Mammary microvascular endothelial cell (primary cell): ENCODE measurements at places on chromosomes 7 and 10. TPM values are rescaled to one million over a fixed set of nuclear protein-coding genes. Genes with fewer than 3 reads are reported as not detected.

CCDC3 gene
- 1.6 and 2.4 TPM in 2 replicates for total RNA-seq

CACNB2 gene
- total RNA-seq = not detected in 2 replicates

ACHE gene
- 0.54 and 0.67 TPM in 2 replicates for total RNA-seq

DNAJC12 gene
- 0.39 and 0.53 TPM in 2 replicates for total RNA-seq

CTNNA3 gene
- under 0.01 TPM in 1 of 2 replicates, not detected in the other for total RNA-seq

RBP3 gene
- total RNA-seq = not detected in 2 replicates

RBM28 gene
- 20.9 and 27.8 TPM in 2 replicates for total RNA-seq

MCM10 gene
- 12.2 and 13.5 TPM in 2 replicates for total RNA-seq

ARHGEF35 gene
- total RNA-seq = 0.69 and 0.73 TPM in 2 replicates

PRKCQ gene
- total RNA-seq = 0.05 and 0.07 TPM in 2 replicates

TMEM229A gene
- total RNA-seq = not detected in 2 replicates

WEE2 gene
- not detected in 2 replicates for total RNA-seq

PNLIP gene
- not detected in 2 replicates for total RNA-seq

TFEC gene
- total RNA-seq = 8.3 and 10.9 TPM in 2 replicates

GJD4 gene
- not detected in 2 replicates for total RNA-seq

CHST3 gene
- 11.1 and 12.9 TPM in 2 replicates for total RNA-seq

LIPJ gene
- total RNA-seq = not detected in 2 replicates

HOGA1 gene
- 0.07 and 0.10 TPM in 2 replicates for total RNA-seq

FGL2 gene
- total RNA-seq = 0.25 TPM in 1 of 2 replicates, not detected in the other

APBB1IP gene
- not detected in 2 replicates for total RNA-seq

ABCA13 gene
- total RNA-seq = under 0.01 and 0.05 TPM in 2 replicates

SLC16A12 gene
- total RNA-seq = not detected in 2 replicates

LRIT1 gene
- not detected in 2 replicates for total RNA-seq

PDLIM1 gene
- 106 and 114 TPM in 2 replicates for total RNA-seq

ITGB8 gene
- 0.34 and 0.67 TPM in 2 replicates for total RNA-seq

LIPM gene
- total RNA-seq = not detected in 2 replicates

FBXL13 gene
- total RNA-seq = 0.87 and 1.7 TPM in 2 replicates

GCK gene
- 0.39 TPM in 1 of 2 replicates, not detected in the other for total RNA-seq

MMD2 gene
- not detected in 2 replicates for total RNA-seq

OR2AE1 gene
- not detected in 2 replicates for total RNA-seq

CTTNBP2 gene
- total RNA-seq = 0.27 TPM in 1 of 2 replicates, not detected in the other

ZNF117 gene
- 5.0 and 5.9 TPM in 2 replicates for total RNA-seq

ACSM6 gene
- total RNA-seq = not detected in 2 replicates

CPA5 gene
- not detected in 2 replicates for total RNA-seq

HOXA3 gene
- 11.0 and 11.1 TPM in 2 replicates for total RNA-seq

AKR1C1 gene
- 0.30 and 1.3 TPM in 2 replicates for total RNA-seq

ARMC3 gene
- not detected in 2 replicates for total RNA-seq

ZNF438 gene
- 15.9 and 23.8 TPM in 2 replicates for total RNA-seq

COBL gene
- not detected in 2 replicates for total RNA-seq

HOXA7 gene
- total RNA-seq = 11.9 and 13.6 TPM in 2 replicates

VPS37D gene
- 0.69 and 1.8 TPM in 2 replicates for total RNA-seq

KEL gene
- not detected in 2 replicates for total RNA-seq

MMP21 gene
- total RNA-seq = 0.07 TPM in 1 of 2 replicates, not detected in the other

SPDYE5 gene
- total RNA-seq = not detected in 2 replicates

SH2D4B gene
- total RNA-seq = not detected in 2 replicates

TAS2R39 gene
- not detected in 2 replicates for total RNA-seq

NUTM2A gene
- 0.79 and 0.93 TPM in 2 replicates for total RNA-seq

SPDYE9 gene
- total RNA-seq = not detected in 2 replicates
